ENCODE measurements at places on chromosomes 3 and 15.

DNA sequence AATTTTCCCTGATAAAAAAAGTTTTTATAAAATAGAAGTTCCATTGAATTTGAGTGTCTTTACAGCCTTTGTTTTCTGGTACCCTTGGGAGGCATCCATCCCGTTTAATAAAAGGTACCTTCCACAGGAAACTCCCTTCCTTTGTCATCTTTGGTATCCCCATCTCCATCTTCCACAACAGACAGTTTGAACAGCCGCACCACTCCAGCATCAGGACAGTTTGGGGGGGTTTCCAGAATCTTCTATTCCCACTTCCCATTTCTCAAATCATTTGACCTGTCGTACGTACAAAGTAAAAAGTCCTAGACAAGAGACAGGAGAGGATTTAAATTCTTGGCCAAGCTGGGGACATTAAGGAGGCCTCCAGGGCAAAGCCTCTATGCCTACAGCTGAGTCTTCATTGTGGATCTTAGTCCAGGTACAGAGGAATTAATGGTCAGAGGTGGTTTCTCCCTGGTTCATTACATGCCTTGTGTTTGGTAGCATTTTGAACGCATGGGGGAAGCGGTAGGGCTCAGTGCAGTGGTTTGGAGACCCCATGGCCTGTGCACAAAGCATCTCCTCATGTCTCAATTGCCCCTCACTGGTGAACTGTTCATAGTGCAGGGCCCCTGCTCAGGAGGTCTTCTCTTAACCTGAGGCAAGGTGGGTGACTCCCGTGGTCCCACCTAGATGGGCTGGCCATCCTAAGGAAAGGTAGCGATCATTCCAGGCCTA is 19.4 kb upstream of the BCL2A1 start:
- DNase-seq: no peak

DNA sequence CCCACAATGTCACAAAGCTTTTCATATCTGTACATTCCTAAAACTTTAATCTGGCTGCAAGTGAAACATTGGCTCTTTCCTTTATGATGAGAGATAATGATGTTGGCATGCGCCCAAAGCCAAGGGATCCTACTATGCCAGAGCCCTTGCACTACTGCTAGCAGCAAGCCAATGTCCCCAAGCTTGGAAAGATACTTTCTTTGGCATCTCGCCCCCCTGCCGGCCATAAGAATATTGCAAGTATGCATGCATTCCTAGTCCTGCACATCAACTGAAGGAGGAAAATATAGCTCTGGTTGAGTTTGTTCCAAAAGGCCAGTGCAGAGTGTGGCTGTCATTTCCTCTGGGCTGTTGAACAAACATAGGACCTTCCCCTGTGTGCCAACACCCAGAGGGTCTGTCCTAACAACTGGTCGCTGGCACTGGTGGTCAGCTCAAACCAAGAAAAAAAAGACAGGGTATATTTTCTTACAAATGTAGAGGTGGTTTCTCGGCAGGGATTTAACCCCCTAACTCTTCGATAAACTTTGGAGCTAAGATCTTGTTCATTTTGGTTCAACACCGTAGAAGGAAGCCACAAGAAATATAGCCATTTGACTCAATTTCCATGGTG is 120.9 kb upstream of the ZBED2 start:
- no peak for DNase-seq

DNA sequence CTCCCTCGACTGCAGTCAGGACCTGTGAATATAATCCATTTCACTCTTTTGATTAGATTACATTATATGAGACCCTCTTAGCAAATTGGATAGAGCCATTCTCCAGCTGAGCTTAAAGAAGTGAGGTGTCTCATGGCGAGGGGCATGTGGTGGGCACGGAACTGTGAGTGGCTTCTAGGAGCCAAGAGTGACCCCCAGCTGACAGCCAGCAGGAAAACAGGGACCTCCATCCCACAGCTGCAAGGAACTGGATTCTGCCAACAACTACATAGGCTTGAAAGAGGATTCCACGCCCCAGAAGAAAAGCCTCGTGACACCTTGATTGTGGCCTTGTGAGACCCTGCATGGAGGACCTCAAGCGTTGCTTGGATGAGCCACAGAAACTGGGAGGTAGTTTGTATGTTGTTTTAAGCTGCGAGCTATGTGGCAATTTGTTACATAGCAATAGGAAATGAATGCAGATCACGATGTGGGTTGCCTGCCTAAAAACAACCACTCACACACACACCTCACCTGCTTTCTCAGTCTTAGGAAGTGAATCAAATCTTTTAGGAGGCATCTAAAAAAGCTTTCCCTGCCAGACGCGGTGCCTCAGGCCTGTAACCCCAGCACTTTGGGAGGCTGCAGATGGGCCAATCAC is 84.2 kb upstream of the BHLHE40 start:
- DNase-seq: no peak

- DNase-seq: peak; percentile 79
Measured at GRCh38 chr3:4978966-4979427, 240 bp upstream of the BHLHE40 start.

DNA sequence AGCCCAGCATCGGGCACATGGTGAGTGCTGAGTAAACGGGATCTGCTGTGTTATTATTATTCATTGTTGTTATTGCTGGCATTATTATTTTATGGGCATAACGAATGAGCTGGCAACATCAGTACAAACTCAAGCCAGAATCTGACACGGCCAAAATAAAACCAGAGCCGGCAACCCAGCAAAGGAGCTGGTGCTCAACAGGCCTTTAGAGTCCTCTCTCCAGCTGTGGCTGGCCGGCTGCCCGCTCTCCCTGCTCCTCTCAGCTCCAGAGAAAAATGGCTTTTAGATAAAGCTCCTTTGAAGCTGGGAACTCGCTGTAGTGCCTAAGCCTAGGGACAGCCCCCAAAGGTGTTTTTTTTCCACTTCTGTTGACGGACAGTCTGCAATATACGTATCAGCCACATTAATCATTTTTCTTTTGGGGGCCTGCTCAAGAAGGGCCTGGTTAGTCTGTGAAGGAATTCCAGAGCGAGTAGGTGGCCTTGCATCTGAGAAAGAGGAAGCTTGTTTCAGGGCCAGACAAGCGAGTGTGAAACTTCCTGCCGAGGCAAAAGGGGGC is 193.9 kb upstream of the UBE2E1 start:
- DNase-seq: peak; percentile 64

DNA sequence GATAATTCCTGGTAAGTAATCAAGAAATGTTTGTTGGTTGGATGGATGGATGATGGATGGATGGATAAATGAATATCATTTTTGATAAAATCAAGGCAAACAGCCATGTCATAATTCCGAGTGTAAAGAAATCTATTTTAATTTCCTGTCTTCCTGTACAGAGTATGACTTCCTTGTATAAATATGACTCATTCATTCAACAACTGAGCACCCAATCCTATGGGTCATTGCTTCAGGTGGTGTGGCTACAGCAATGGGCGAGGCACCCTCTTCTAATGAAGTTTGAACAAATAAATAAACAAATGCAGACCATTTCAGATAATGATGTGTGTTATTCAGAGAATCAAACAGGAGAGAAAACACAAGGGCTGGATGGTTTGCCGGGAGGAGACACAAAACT is 198.7 kb downstream of the TNIK start:
- DNase-seq: no peak

- DNase-seq: no peak
Measured at GRCh38 chr15:94607176-94607654, 375.9 kb downstream of the MCTP2 start.

DNA sequence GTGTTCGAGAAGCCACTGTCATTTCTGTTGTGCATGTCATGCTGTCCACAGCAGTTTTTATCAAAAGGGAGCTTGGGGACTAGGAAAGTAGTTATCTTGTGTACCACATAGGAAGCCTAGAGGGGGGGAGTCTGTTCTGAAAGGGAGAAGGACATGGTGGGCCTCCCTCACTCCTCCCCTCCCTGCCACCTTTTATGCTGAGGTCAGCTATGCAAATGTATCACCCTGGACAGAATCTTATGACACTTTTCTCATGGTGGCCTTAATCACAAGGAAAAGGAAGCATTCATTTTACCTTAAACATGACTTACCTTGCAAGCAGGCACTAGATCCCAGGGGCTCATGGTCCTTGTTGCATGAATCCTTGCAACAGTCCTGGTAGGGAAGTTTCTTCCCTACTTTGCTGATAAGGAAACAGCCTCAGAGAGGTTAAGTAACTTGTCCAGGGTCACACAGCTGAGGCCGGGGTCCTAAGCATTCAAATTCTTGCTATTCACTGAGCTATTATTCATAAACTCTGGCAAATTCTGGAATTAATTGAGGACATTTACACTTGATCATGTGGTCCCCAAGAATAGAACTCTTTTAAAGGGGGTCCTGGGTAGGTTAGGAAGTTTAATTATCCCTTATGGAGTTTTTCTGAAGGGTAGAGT is 81.1 kb upstream of the SLC6A1 start:
- DNase-seq: no peak

DNA sequence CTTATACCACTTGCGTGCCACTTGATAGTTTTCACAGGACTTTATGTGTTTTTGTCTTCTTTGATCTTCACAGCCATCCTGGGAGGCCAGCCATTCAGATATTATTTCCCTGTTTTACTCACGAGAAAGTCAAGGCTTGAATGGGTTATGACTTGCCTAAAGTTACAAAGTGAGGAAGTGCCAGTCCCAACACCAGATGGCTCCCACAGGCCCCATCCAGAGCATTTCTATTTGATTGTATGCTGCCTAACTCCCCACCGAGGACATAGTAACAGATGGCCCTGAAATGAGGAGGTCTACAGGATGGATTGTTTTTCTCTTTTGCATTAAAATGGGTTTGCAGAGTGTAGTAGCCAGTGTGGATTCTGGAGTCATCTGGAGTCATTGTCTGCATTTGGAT is 74.5 kb downstream of the SPTSSB start:
- peak; percentile 7 for DNase-seq

- DNase-seq: no peak
Measured at GRCh38 chr3:155663467-155664212, 81.2 kb downstream of the PLCH1 start.

DNA sequence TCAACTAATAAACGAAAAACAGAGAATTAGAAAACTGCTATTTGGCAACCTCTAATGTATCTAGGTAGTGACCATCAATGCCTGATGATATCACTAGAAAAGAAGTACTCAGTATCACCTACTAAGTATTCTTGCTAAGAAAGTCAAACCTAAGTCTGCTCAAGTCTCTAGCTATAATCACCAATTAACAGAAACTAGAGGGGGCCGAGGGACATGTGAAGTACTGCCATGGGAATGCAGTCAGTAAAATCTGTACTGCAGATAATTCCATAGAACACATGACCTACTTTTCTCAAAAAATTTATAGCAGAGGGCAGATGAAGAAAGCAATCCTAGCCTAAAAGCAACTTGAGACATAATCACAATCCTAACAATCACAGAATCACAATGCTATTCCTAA is 51.4 kb downstream of the CPEB1 start:
- DNase-seq: no peak

GRCh38 chr3:131541288-131541687 is 38.5 kb upstream of the MRPL3 start:
- no peak for DNase-seq

GRCh38 chr15:65067317-65067644 is 510 bp downstream of the RASL12 start:
- no peak for DNase-seq

GRCh38 chr3:175664911-175665310 is 805.8 kb downstream of the NAALADL2 start:
- DNase-seq: no peak

GRCh38 chr3:195060531-195061291 is 210.2 kb downstream of the XXYLT1 start:
- DNase-seq: no peak

- no peak for DNase-seq
Measured at GRCh38 chr15:69513986-69514385, 61.4 kb downstream of the RPLP1 start.

DNA sequence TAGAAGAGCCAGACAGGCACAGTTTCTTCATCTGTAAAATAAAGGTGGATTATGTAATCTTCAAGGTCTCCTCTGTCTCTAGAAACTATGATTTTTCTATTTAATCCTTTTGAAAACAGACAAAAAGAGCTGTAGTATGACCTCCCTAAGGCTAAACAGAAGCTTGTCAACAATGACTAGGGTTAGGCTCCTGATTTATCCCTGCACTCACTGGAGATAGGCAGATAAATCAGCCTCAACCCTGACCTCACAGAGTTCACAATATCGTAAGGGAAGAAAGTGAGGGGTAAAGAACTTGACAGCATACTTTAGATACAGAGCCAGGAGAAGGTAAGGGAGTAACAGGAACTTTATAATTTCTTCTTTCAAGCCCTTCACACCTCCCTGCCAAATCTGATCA is 124.8 kb downstream of the TMCC1 start:
- DNase-seq: no peak

- no peak for DNase-seq
Measured at GRCh38 chr15:84908564-84908963, 24.1 kb downstream of the SLC28A1 start.

- no peak for DNase-seq
Measured at GRCh38 chr15:101410612-101411011, 78.9 kb downstream of the PCSK6 start.

DNA sequence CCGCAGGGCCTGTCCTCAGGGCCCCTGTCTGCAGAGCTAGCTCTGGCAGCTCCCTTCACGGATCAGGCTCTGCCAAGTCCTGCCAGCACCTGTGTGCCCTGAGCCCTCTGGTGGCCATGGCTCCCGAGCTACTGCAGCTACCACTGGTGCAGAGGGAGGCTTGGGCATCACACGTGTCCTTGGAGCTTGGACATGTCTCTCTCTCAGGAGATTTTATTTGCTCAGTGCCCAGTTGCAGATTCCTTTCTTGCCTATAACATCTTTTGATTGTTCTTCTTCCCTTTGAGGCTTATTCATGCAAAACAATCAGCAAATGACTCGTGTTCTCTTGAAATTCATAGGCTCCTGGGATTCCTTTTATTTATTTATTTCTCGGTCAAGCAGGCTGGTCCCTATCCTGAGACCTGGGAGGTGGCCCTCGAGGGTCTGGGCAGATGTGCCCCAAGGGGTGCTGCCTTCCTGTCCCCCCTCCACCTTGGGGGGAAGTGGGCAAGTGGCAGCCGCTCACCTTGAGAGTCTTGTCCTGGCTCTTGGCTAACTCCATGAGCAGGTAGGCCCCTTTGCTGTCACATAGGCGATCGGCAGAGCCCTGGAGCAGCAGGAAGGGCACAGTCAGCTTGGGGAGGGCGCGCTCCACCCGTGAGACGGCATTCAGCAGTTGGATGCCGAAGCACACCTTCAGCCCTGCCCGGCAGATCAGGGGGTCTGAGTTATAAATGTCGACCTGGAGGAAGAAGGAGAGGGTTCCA is 21.9 kb downstream of the ABTB1 start:
- peak; percentile 24 for DNase-seq

- no peak for DNase-seq
Measured at GRCh38 chr3:46903341-46904302, 26.1 kb downstream of the PTH1R start.

DNA sequence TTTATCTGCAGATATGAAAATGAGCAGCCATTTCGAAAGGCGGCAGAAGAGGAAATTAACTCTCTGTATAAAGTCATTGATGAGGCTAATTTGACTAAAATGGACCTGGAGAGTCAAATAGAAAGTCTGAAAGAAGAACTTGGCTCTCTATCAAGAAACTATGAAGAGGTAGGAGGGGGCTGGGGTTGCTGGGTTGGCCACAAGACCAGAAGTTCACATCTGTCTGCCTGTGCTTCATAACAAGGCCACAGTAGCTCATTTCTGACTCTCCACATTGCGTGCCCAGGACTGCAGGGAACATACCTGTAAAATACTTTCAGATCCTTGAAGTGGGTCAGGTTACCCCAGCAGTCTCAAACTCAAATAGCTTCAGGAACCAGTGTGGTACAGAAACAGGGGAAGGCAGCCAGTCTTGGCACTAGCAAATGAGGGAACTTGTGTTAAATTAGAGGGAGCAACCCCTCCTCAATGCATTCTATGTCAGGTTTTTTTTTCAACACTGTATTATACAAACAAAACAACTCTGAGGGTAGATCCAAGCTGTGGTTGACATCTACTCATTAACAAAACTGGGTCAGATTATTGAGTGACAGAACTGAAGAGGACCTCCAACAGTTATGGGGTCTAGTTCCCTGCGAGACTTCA is 48.7 kb downstream of the BFSP2 start:
- DNase-seq: no peak
